ENCODE measurements at places on chromosomes 1 and 21.

- no peak for DNase-seq
Measured at GRCh38 chr1:165910764-165911421, 83.5 kb downstream of the UCK2 start.

DNA sequence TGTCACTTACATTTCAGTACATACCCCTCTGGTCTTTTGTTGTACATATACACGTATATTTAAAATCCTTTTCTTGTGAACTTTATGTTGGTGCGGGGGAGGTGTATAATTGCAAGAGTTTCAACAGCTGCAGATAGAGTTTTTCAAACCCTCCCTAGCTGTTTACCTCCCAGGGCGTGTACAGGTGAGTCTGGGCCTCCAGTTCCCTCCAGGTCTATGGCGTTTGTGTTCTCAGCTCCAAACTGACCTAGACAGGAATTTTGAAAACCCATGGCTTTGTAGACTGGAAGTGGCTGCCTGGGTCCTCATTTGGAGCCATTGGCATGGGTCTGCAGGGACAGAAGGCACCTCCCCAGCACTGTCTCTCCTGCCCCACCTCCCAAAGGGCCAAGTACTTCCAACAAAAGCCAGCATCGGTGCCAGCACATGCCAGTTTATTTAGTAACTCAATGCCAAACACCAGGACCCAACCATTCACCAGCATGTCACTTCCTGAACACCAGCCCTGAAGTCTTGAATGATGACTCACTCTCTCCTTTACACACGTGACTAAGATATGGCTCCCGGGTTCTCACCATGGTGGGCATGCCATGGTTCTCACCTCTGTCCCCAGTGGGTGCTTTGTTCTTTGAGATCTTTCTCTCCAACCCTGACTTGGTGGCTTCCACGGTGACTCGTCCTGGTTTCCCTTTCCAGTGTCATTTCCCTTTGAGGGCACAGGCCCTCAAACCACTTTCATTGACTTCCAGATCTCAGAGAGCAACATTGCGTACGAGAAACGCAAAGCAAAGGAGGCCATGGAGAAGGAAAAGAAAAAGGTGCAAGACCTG is 57.3 kb upstream of the EFHD2 start:
- DNase-seq = peak; percentile 88

DNA sequence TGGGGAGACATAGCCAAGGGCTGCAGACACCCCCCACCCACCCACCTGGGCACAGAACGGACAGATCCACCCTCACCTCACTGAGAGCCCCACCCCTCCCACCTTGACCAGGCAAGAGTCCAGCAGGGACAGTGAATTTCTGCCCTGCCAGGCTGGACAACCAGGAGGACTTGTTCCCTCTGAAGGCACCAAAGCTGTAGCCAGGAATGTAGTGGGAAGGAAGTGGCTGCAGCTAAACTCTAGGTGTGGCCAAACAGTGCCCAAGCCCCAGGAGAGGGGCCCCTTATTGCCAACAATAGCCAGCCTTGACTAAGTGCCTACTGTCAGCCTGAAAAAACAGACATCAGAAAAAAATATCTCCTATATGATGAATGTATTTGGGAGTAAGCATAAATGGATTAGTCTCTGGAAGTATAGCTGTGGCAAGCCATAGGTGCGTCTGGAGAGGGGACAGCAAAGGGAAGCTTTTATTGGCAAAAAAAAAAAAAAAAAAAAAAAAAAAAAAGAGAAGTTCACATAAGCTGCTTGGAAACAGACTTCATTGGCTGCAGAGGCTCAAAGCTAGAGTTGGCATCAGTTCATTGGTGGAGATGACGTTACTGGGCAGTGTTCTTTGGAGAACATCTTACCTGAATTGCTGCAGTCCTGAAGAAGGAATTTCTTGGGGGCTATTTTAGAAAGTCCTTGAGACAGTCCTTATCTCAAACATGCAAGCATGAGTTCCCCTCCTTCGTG is 64.1 kb upstream of the TMEM51 start:
- no peak for DNase-seq

DNA sequence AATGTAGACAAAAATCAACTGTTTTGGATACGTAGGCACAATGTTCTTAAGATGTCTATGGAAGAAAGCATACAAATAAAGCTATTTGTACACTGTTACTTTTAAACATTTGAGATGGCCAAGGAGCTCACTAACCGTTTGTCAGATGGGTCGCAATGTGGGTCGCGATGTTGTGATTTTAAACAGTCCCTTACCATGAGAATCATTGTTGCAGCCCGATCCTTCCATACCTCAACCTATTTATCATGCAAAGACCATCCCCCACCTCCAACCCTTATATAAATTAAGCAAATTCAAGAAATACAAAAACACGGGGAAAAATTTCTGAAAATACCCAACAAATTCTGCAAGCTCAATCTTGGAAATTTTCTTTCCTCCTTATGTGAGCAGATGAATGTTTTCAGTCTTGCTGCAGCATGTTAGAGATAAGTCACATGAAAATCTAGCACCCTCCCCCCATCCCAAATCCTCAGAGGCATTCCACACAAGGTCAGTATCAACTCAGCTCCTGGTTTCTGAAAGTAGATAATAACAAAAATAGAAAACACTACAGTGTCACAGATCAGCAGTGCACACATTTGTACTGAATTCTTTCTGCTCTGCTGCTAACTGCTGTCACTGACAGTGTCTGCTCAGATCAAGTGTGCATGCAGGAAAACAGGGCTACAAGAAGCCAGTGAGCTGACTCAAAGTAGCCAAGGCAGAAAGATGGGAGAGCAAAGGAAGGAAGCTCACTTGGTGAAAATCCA is 92.9 kb upstream of the TTC39A start:
- DNase-seq = peak; percentile 45

- DNase-seq = no peak
Measured at GRCh38 chr1:37108596-37109188, 74.4 kb upstream of the GRIK3 start.

DNA sequence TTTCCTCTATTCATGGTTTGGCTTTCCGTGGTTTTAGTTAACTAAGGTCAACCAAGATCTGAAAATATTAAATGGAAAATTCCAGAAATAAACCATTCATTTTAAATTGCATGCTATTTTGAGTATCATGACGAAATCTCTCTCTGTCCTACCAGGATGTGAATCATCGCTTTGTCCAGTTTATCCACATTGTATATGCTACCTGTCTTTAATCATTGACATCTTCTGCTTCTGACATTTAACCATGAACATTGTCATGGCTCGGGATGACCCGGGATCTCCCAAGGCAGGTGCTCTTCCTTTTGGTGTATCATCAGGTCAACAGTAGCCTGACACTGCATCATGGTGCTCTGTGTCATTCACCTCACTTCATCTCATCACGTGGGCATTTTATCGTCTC is 125.5 kb upstream of the HNRNPU start:
- DNase-seq = peak; percentile 37

DNA sequence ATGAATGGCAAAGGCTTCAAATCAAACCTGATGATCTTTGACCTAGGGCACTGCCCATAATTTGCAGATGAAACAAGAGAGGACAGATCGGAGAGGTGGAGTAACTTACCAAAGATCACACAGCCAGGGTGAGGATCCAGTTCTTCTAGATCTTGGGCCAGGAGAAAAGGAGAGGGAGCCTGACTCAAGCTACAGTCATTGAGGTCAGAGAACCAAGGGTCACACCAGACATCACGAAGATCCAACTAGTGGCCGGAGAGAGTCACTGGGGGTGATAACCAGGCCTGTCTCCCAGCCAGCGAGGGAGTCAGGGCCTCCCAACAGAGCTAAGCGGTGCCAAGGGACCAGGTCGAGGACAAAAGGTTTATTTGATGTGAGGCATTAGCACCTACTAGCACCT is 115.0 kb downstream of the RIPK4 start:
- DNase-seq = no peak
